ENCODE measurements at places on chromosomes 11 and 22.

GRCh38 chr22:11360632-11361031, 4167.4 kb upstream of the OR11H1 start:
- no peak for DNase-seq

DNA sequence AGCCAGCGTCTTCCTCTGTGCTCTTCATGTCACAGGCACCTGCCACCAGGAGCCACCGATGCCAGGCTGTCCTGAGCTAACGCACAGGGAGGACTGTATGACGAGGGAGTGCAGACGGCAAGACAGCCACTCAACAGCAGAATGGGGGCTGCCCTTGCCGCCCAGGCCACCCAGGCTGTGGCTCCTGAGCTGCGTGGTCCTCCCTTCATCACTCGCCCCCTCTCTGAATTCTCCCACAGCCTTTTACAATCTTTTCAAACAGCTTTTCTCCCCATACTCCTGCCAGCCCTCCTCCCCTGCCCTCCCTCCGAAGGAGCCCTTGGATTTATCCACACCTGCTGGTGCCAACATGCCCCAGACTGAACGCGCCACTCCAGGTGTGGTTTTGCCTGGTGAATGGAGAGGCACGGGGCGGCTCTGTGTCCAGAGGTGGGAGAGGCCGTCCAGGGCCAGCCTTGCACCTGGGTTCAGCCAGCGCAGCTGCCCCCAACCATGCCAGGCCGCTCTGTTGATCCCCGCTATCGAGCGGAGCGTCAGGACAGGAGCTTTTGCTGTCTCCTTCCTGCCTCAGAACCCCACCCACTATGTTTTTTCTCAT, 22.0 kb downstream of the OVOL1 start:
- DNase-seq, result no peak

DNA sequence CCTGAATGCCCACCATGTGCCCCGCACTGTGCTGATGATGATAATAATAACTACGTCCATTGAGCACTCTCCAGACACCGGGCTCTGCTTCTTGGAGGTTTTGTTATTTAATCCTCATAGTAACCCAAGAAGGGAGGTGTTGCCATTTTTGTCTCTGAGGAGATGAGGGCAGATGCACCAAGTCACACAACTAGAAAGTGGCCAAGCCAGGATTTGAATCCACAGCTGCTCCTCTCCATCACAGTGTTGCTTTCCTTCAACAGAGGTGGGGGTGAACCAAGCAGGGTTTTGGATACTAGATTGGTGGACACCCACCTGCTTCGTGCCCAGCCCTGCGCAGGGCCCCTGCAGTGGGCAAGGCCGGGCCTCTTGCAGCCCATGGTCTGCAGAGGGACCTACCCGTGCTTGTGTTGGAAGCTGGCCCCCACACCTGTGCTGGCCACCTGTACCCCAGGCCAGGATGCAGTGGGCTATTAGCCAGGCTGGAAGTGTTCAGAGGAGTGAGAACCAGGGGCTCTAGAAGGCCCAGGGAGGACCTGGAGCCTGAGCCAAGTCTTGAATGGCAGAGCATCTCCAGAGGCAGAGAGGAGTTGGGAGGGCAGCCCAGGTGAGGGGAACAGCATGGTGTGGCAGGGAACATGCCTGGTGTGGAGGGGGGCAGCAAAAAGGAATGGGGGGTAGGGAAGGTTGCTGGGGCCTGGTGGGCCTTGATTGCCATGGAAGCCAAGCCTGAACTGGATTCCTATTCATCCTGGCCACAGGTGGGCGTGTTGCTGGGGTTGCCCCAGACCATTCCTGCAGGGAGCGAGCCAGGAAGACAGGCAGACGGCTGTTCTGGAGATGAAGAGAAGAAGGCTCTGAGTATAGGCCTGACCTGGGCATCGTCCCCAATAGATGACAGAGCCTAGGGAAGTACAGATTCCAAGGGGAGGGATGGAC, 2.7 kb upstream of the DPP3 start:
- no peak for DNase-seq

DNA sequence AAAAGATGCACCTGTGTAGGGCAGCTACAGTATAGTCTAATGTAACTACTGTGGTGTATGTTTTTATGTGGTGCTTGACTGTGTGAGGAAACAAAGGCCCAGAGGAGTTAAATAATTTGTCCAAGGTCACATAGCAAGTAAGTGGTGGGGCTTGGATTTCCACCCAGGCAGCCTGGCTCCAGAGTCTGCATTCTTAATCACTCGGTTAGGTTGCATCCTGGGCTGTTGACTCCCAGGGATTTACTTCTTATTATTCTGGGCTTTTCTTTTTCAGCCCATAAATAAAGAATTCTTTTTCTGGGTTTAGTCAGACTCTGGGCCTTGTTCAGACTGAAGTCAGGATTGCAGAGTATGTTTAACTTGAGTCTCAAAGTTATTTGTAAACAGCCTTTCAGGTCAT, 82.1 kb downstream of the ARHGAP42 start:
- DNase-seq, result no peak

GRCh38 chr11:60251485-60252212, 8.7 kb upstream of the MS4A4E start:
- DNase-seq, result no peak

DNA sequence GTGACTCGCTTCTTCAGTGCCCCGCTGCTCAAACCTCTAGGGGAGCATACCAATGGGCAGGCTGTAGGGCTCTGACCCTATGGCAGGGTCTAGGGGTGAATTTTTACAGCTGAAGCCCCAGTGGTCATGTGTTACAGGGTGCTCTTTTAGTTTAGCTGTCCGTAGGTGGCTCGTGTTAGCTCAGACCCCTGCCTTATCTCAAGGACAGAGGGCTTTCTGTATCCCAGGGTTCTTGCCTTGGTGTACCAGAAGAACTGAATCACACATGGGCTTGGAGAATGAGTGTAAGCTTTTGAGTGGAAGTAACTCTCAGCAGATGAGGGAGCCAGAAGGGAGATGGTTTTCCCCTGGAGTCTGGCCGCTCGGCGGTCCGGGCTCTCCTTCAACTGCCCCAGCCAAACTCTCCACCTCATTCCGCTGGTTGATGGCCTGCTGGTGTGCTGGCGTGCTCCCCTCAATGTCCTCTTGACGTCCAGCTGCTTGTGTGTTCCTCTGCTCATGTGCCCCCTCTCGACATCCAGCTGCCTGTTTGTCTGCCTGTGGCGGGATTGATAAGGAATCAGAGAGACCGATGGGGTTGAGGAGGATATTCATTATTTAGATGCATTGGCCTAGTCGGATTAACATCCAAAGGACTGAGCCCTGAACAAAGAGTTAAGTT, 37.5 kb downstream of the BIRC2 start:
- no peak for DNase-seq

- DNase-seq, result no peak
Measured at GRCh38 chr11:12179531-12179930, 69.1 kb downstream of the MICAL2 start.

- DNase-seq, result no peak
Measured at GRCh38 chr11:126398721-126399120, 43.2 kb downstream of the ST3GAL4 start.

GRCh38 chr11:112884012-112884767, 77.0 kb upstream of the NCAM1 start:
- DNase-seq, result no peak

DNA sequence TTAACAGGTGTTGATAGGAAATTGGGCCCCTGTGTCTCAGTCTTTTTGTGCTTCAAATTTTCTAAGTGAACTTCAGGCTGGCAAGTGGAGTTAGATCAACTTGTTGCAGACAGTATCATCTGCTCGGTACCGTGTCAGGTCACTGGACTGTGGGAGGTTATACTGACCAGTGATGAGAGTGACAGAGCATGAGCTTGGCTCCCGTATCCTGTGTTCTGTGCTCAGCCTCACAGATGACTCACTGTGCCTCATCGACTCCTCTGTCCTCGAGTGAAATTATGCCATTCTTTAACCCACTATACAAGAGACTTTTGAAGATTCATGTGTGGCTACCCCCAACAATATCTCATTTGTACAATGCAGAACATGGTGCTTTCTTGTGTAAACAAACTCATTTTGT, 7.9 kb downstream of the GRAP2 start:
- DNase-seq, result no peak

DNA sequence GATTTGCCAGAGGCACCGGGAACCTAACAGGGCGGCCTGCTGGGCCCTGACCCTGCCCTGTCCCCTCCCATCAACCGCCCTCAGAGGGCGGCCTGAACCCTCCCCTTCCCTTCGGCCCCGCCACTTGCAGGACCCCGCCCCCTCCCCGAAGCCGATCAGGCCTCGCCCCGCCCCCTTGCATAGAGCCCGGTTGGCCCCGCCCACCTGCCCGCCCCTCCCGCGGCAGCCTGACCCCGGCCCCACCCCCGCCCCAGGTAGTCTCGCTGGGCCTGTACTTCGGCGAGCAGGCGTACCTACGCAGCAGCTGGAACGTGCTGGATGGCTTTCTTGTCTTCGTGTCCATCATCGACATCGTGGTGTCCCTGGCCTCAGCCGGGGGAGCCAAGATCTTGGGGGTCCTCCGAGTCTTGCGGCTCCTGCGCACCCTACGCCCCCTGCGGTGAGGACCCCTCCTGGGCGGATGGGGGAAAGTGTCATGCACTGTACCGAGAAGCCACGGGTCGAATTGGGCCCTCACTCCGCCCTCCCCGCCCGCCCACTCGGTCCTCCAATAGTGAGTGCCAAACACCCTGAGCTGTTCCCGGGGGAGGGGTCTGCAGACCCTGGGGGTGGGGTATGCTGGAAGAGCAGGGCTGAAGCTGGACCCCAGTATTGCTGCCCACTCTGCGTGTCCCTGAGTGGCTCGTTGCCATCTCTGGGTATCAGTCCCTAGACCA, 94.1 kb downstream of the CACNA1I start:
- no peak for DNase-seq

GRCh38 chr22:45731798-45732495, 60.3 kb downstream of the ATXN10 start:
- DNase-seq, result no peak

- DNase-seq, result no peak
Measured at GRCh38 chr22:37764622-37765021, 43.1 kb upstream of the GCAT start.

DNA sequence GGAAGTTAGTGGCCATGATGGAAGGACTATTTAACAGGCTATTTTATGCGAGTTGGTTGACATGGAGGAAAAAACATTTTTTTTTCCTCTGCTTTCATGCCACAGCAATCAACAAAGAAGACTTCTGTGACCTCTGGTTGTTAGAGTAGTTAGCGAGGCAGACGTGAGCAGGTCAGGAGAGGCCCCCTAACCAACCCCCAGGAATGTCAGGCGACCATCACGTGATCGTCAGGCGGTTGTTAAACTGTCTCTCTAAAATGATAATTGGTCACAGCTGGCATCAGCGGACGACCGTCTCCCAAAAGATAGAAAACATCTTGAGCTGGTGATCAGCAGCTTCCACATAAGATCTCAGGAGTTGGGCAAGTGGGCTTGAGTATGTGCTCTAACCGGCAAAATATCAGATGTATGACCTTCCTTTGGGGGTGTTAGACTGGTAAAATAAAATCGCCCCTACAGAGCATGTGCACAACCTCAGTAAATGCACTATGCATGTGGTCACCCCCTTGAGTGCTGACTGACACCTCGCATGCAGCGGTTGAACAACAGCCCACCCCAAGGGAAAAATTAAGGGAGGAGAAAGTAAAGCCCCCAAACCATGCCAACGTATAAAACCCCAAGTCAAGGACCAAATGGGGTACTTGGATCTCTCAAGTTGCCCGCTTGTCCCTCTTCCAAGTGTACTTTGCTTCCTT, 20.9 kb upstream of the NARS2 start:
- DNase-seq, result no peak

DNA sequence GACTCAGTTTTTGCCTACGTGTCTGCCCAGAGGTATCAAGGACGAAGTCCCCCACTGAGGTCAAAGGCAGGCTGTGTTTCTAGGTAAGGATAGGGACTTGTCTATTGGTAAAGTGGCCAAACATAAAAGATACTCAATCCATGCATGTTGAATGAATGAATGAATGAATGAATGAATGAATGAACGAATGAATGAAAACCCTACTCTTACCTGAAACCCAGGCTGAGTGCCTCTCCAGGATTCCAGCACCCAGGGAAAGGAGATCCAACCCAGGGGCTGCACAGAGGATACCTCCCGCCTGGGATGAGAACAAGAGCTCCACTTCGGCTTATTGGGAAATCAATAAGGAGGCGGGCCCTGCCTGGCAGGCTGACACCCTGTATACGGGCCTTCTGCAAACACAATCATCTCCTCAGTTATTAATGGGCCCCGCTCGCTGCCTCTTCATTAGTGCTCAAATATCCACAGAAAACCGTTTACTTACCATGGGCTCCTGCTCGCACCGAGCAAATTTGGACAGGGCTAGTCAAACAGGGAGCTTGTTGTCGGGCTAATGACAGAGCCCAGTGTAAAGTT, 177.4 kb downstream of the BUD13 start:
- no peak for DNase-seq
